ENCODE measurements at places on chromosomes 5 and 9.

DNA sequence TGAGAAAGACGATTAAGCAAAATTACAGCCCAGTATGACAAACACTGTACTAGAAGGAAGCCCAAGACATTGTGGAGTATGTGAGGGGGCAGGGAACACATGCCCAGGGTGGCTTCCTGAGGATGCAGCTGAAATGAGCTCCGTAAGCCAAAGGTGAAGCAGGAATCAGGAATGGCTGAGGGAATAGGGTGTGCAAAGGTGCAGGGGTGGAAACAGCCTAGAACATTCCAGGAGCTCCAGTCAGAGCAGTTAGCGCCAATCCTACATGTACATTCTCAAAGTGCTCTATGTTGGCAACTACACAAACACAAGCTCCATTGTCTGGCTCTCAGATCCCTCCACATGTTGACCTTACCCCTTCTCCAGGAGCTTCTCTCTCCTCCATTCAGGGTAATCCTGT, 257.9 kb downstream of the MAN2A1 start:
- DNase-seq, result no peak

DNA sequence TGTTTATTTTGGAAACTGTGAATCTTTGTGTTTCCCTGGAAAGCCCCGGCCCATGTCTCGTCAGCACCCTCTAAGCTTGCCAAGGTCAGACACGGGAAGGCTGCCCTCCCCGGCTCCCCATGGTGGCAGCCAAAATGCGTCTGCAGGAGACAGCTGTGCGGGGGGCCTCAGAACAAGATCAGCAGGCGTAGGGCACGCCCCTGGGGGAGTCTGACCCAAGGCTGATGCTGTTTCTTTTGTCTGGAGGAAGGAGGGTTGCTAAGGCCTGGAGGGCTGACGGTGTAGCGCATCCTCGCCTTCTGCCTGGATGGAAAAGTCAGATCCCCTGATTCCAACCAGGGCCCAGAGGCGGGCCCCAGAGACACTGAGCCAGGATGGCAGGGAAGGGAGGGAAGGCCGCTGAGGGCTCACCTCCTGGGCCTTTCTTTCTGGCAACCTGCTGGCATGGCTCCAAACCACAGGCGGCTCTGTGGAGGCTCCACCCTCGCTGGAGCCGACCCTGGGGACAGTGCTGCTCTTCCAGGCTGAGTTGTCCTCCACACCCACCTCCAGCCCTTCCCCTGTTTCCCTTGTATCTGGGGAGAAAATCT, 57.2 kb downstream of the OLFM1 start:
- no peak for DNase-seq

GRCh38 chr5:149175346-149176105, 34.2 kb downstream of the ABLIM3 start:
- peak; percentile 59 for DNase-seq

DNA sequence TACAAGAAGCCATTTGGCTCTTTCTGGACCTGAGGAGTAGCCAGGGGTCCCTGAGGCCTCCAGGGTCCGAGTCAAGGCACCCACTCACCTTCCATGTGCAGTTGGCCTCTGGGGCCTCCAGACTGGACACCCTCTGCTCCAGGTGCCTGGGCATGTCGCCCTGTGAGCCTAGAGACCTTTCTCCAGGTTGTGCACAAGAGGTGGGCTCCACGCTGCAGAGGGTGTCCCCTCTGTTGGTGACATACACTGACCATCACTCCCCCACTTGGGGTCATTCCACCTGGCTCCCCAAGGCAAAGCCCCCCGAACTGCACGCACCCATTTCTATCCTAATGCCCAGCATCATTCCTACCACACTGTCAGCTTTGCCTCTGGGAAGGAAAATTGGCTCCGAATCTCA, 48.8 kb downstream of the RASGEF1C start:
- no peak for DNase-seq

GRCh38 chr9:80509358-80509757, 937.6 kb downstream of the TLE4 start:
- no peak for DNase-seq

GRCh38 chr5:31768784-31769183, 129.9 kb downstream of the PDZD2 start:
- DNase-seq, result no peak

GRCh38 chr9:129174102-129174723, 3.8 kb downstream of the IER5L start:
- peak; percentile 83 for DNase-seq

DNA sequence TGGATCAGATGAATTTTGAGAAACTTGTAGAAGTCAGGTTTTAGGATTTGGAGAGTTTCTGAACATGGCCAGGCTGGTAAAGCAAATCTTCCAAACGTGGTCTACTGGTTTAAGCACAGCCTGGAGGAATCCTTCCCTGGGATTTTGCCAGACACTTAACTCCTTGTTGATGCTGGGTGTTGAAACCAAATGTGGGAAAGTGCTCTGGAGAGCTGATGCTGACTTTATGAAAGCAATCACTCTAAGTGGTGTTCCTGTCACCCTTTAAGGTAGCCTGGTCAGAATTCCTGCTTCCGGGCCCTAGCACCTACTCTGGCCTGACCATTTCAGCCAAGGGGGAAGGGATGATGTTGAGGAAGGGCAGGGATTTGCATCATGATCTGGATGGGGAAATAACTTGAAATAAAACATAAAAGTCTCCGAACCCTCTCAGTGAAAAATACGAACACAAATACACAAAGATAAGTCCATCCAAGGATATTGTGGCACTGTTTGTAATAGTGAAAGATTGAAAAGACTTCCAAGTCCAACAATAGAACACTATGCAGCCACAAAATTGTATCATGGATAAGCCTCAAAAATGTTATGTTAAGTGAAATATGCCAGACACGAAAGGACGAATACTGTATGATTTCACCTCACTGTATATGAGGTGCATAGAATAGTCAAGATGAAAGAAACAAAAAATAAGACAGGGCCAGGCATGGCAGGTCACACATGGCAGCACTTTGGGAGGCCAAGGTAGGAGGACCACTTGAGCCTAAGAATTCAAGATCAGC, 57.7 kb downstream of the PDE6A start:
- DNase-seq, result no peak

- DNase-seq, result no peak
Observed at GRCh38 chr9:16612627-16613026, 257.8 kb downstream of the BNC2 start.

DNA sequence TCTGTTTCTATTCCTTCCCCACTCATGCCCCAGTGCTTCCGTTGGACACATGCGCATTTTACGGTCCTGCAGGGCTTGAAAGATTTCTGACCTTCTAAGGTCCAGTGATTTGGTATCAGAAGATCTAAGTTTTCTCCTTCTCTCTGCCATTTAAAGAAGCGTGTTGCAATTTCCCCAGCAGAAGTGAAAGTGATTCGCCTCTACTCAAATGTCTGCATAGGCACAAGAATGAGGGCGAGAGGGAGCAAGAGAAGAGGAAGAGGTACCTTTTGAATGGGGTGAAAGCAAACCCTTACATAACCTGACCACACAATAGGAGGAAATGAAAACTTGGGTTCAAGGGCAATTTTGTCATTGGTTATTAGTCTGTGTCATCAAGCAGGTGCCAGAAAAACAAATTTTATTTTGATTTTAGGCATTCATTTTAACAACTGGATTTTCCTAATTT, 31.7 kb upstream of the NR3C1 start:
- peak; percentile 93 for DNase-seq

- no peak for DNase-seq
Observed at GRCh38 chr9:135661816-135662560, 1.1 kb upstream of the LCN9 start.

- no peak for DNase-seq
Observed at GRCh38 chr9:136533775-136534157, 12.1 kb downstream of the NOTCH1 start.

DNA sequence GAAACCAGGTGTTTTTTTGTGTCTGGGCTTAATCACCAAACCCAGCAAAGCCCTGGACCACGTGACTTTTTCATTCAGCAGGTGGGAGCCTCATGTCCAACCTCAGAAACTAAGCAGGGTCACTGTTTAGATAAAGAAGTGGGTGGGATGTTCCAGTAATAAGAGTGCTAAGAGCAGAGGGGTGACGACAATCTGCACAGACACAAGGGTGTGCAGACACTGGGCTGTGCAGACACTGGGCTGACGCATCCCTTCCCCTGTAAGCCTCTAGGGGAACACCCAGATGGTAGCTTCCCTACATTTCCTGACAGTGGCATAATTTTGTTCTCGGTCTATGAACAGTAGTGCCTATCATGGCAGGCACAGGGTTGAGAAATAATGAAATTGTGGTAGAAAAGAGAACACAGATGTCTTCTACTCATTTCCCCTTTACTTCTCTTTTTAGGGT, 85.1 kb downstream of the SAXO1 start:
- DNase-seq, result no peak

GRCh38 chr5:98813755-98814154, 40.3 kb downstream of the RGMB start:
- no peak for DNase-seq

DNA sequence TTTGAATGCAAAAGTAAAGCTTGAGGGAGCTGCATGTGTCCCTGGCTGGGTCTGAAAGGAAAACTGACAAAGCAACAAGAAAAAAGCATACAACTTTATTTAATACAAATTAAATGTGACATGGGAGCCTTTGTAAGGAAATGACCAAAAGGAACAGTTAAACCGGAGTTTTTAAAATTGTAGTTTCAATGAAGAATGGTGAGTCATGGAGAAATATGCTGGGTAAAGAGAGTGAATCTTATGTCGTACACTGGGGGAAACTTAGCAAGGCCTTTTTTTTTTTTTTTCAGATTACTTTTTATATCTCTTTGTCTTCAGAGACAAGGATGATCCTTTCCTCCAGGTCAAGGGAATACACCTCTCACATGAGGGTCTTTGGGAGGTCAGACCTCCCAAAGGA, 50.1 kb upstream of the FBXL17 start:
- DNase-seq, result no peak

DNA sequence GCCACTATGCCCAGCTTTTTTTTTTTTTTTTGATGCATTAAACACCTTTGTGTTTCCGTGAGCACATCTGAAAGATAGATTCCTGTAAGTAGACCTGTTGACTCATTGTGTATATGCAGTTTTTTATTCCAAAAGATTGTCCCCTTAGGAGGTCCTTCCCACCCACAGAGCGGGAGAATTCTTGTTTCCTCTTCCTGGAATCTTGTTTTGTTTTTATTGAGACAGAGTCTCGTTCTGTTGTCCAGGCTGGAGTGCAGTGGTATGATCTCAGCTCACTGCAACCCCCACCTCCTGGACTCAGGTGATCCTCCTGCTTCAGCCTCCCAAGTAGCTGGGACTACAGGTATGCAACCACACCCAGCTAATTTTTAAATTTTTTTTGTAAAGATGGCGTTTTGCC, 7.6 kb downstream of the PTPA start:
- DNase-seq, result no peak

DNA sequence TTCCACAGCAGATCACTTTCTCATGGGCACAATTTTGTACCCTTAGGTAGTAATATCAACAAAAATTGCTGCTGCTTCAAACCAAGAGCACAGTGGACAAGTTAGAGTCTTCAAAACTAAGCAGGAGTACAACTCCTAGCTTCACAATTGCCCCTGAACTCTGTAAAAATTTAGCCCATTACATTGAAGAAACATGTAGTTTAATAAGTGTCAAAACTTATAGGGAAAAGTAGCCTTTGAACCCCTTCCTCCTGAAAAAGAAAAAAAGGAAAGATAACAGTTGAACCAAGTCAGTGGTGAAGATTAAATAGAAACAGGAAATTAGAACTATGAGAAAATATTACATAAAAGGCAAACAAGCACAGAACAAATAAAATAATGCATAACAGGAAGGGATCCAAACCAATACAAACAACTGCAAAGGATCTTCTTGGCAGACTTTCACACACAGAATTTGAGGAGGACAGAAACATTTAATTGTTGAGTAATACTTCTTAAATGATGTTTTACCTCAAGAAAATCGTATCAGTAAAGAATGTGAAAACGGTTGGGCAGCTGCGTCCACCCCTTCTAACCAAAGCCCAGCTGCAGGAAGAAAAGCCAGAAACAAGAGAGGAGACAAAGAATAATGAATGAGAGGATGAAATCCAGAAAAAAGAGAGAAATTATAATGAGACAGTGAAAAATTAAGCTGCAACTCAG, 636.0 kb downstream of the NR2F1-AS1 start:
- DNase-seq, result peak; percentile 29

DNA sequence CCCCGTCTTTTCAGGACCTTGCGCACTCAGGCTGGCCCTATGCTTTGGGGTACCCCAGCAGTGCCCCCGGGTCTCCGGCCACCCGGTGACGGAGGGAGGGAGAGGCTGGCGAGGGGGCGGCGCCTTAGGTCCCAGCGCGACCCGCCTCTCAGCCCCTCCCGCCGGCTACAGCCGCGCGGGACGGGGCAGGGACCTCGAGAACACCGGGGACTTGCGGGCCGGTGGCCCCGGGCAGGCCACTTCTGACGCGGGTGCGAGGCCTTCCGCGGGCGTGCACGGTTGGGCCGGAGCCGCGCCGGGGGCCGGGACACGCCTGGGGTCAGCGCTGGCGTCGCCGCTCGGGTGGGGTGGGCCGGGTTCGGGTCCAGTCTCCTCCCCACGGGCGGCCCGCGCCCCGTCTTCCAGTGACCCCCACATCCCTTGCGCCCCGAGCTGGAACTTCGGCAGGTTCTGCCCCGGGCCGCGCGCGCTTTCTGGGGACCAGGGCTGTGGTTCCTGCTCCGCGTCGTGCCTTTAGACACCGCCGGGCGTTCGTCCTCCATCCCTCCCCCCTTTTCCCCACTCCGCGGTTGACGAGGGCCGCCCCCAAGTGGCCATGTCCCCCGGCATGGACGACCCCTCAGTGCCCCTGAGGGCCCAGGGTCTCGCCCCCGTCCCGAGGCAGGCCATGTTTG, 3.8 kb upstream of the SQSTM1 start:
- no peak for DNase-seq

- DNase-seq, result peak; percentile 57
Observed at GRCh38 chr9:37486616-37487548, 1.1 kb downstream of the POLR1E start.

- peak; percentile 66 for DNase-seq
Observed at GRCh38 chr9:35611230-35611797, 6.3 kb downstream of the TESK1 start.

GRCh38 chr9:69572611-69573010, 99.6 kb downstream of the APBA1 start:
- no peak for DNase-seq

- peak; percentile 69 for DNase-seq
Observed at GRCh38 chr9:33510262-33511183, 13.5 kb upstream of the ANKRD18B start.

GRCh38 chr5:106964132-106964531, 706.6 kb downstream of the EFNA5 start:
- DNase-seq, result no peak

Data from pons (tissue), 1 donor.